ENCODE measurements at places on chromosomes 1 and 21.
A peak's percentile ranks its signal among the peaks of the same experiment; 100 is the strongest.

DNA sequence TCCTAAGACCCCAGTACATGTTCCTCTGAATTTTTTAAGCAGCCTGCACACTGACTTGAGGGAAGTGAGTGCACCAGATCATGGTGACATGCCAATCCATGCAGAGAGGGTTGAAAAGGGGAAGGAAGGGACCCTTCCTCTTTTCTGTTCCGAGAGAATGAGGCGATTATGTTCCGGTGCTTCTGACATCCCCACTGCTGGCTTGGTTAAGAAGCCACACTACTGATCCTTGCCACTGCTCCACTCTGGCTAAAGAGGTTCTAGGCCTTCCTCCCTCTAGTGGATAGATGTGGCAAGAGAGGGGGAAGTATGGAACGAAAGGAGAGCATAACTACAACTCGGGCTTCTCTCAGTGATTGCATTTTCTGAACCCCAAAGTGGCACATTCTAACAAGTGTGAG, 1.8 kb upstream of the CYB5R1 start:
- DNase-seq, result no peak

GRCh38 chr1:93601686-93602085, 80.0 kb downstream of the BCAR3 start:
- no peak for DNase-seq

GRCh38 chr1:17724150-17724549, 31.0 kb upstream of the ACTL8 start:
- no peak for DNase-seq

- no peak for DNase-seq
These were observed 84.9 kb upstream of the CXADR start for GRCh38 chr21:17427831-17428483.

DNA sequence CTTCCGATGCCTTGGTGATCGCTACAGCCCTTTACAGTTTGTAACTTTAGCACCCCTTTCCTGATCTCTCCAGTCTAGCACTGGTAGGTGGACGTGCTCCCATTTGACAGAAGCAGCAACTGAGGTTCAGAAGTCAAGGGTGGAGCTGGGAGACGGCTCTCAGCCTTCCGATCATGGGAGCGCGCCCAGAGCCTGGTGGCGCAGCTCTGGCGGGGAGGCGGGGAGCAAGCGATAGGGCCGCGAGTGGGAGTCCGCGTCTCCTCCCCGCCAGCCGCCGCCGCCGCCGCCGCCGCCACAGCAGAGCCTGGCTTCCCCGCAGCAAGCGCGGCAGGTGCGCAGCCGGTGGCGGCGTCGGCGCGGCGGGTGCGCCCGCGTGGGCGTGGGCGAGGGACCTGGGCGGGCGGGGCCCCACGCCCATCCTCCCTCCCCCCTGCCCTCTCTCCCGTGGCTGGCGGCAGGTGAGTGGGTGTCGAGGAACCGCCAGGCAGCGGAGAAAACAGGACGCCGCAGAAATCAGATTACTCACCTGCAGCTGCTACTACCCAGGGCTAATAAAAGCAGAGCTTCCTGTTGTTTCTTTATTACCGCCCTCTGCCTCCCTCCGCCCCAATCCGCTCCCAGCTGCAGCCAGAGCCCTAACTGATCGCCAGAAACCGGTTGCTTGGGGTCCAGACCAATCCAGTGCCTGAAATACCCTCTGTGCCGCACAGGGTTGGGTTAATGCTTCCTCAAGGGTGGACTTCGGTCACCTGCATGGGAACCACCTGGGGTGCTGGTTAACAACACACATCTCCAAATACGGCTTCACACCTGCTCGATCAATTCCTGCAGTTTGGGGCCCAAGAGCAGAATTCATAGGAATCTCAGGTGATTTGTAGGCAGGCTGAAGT, 60.2 kb upstream of the ID3 start:
- DNase-seq, result peak; percentile 68

GRCh38 chr21:36060159-36060921, at the start of gene SETD4:
SETD4 (minus strand) TSS chr21:36060526; CDS start chr21:36058888, 1,638 bp downstream.
- DNase-seq, result peak; percentile 89

DNA sequence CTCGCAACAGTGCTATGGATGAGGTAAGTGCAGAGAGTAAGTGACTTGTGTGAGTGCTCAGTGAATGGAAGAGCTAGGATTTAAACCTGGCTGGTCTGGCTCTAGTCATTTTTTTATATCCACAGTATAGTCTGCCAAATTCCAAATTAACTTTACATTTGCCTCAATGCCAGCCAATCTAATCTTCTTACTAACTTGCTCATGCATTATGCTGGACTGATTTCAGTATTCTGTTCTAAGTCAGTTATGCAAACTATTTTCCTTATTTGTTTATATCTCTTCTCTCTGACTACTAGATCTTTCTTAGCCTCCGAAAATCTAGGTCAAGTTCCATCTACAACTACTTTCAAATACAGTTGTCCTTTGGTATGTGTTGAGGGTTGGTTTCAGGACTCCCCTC, 133.3 kb downstream of the XPR1 start:
- DNase-seq, result no peak

- DNase-seq, result peak; percentile 62
These were observed 9.1 kb downstream of the IFI6 start for GRCh38 chr1:27662707-27663393.

- no peak for DNase-seq
These were observed 394.8 kb downstream of the USP25 start for GRCh38 chr21:16124378-16125138.

- no peak for DNase-seq
These were observed 19.6 kb downstream of the CASP9 start for GRCh38 chr1:15504436-15504835.

GRCh38 chr1:212225416-212225815, 59.8 kb upstream of the PPP2R5A start:
- no peak for DNase-seq

GRCh38 chr1:212879947-212880690, 22.0 kb downstream of the FLVCR1 start:
- no peak for DNase-seq

GRCh38 chr1:53572065-53572814, 113.0 kb downstream of the DMRTB1 start:
- DNase-seq, result peak; percentile 71

- no peak for DNase-seq
These were observed 41.1 kb downstream of the SLC45A1 start for GRCh38 chr1:8358897-8359616.

- DNase-seq, result no peak
These were observed 35.8 kb downstream of the GREM2 start for GRCh38 chr1:240575981-240576662.

DNA sequence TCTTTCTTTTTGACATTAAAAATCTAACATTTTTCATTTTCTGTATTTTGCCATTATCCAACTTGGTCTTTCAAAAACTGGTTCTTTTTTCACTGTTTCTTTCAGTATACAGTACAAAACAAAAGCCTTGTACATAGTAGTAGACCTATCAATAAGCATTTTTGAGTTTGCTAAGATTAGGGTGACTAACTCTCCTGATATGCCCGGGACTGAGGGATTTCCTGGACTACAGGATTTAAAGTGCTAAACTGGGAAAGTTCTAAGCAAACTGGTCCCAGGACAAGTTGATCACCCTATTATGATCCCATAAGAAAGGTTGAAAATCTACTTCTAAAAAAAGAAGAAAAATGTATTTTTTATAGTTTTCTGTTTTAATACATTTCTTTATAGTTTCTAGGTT, 120.9 kb downstream of the USP25 start:
- DNase-seq, result no peak

DNA sequence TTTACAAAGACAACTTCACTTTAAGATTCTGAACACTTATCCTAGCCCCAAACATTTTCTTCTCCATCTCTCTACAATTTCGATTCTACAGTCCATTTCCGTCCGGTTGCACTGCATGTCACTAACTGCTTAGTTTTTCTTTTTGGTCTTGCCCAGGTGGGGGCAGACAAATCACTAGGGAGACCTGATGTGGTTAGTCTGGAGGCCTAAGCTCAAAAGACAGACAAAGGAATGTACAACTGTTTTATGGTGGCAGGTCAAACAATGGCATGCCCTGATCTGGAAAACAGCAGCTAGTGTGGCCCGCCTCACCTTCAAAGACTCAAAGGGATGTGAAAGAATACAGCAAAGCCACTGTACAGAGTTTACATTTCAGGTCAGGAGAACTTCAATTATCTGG, 3.8 kb downstream of the ETV3 start:
- no peak for DNase-seq

DNA sequence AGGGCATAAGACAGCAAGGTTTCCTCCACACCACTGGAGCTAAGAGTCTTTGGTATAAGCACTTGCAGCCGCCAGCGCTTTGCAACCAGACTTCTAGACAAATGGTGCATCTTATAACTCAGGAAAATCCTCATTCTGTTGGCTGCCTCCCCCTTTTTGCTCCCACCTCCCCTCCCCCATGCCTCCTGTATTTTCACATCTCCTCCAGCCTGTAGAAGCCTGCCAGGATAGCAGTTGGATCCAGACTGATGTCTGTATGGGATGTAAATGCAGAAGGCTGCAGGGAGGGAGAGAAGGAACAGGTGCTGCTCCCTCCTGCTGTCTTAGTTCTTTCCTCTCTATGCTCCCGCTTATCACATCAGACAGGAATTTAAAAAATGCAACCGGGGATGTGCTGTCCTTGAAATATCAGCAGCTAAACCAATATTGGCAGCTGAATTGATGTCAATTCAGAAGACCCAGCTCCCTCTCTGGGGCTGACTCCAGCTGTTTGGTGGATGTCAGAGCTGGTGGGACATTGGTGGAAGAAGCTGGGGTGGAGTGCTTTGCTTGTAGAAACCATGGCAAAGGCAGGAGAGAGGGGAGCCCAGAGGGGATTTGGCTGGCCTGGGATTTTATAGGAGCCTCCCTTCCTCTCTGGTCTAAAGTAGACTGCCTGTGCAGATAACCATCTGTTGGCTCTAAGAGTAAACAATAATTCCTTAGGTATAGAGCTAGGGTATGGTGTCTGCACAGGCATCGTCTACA, 53.5 kb downstream of the NFASC start:
- no peak for DNase-seq

DNA sequence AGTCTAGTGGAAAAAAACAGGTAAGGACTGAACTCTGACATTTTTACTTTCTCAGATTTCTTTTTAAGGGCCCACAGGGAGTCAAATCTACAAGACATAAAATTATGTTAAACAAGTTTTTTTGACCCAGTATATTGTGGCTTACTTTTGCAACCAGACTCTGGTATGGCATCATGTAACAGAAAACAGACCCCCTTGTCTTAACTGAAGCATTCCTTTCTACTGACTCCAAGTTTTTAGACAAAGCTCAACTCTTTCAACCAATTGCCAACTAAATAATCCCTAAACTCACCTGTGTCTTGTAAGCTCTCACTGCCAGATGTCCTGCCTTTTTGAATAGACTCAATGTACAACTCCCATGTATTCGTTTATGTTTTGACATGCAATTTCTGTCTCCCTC, 64.3 kb downstream of the FASLG start:
- no peak for DNase-seq

GRCh38 chr1:107105914-107106313, 34.9 kb upstream of the NTNG1 start:
- no peak for DNase-seq

DNA sequence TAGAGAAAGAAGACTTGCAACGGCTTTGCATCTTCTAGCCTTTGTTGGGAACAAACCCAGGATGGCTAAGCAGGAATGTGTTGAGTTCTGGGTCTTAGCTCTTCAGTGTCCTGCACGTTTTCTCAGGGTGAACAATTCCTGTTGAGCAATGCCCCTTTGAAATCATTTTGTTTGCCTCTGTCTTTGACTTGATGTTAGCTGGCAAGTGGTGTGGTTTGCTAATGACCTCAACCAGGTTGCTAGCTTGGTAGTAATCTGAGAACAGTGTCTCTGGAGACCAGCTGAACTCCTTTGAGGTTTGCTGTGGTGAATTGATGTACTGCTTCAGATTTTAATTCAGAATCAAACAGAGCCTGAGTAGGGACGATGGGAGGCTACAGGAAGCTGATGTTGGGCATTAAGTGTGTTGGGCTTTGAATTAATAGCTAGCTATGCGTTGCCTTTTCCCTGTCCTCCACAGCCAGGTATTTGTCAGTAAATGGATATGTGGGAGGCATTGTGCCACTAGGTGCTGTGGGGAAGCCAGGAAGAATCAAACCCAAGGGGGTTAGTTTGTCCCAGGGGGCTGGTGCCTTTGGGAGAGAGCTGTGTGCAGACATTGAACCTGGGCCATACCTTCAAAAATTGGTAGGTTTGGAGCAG, 23.3 kb upstream of the SRSF10 start:
- peak; percentile 27 for DNase-seq

DNA sequence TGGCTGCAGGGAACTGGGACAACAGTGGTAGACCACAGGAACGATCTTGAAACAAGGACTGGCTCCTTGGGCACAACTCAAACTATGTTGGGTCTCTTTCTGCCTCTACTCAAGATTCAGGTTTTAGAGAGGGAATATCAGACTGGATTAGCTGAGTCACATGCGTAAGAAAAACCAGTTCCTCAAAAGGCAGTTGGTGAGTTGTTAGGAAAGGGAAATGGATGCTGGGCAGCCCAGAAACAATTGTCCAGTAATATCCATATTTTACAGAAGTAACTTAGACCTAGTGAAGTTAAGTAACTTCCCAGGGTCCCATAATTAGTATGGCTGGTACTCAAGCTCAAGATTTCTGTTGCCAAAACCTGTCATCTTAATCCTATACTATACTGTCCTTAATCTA, 27.0 kb upstream of the TMEM39B start:
- DNase-seq, result no peak

- no peak for DNase-seq
These were observed 15.1 kb upstream of the ECE1 start for GRCh38 chr1:21305155-21305899.

DNA sequence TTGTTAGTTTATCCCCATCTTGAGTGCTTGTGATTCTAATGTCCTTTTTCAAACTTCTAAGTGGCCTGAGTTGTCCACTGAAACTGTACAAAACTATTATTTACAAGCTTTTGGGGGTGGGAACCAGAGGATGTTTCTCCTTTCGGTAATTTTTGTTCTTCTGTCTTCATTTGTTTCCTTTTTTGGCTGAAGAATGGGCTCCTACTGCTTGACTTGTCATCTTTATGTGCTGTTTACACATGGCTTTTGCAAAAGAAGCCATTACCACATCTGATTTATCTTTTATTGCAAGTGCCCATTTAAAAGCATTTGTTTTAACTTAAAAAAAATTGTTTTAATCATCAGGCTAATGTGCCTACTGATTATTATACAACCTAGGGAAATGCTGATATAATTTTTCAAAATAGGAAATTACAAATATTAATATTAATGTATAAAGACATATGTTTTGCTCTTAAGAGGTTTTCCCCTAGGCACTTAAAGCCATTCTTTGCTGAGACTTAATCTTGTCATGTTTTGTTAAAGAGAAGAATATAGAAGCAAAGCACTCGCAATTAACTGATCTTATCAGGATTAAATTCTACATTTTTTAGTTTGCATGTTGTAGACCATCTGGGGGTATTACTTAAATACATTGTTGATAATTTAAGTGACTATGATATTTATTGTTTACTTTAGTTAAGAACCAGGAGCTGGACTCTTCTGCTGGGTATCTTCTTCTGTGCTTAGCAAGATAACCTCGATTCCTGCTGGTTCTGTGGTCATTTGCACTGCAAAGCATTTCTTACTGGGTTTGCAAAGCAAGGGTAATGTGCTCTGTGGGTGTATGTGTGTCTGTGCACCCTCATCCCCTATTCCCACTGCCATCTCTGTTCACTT, 40.1 kb downstream of the TMEM200B start:
- DNase-seq, result no peak

Measured in NCI-H2029 treated with DMSO at 0.1 percent for 48 hours (cell line).